Esophagus mucosa (tissue), 1 donor: ENCODE measurements at places on chromosomes 3 and 15. TPM values are rescaled to one million over a fixed set of nuclear protein-coding genes. Genes with fewer than 3 reads are reported as not detected.

RARRES1 gene
- 14.9 TPM for total RNA-seq

TUSC7 gene
- total RNA-seq = not detected

COMMD2 gene
- 30.5 TPM for total RNA-seq

CFAP161 gene
- total RNA-seq = 0.36 TPM

FEZF2 gene
- total RNA-seq = not detected

GRCh38 chr3:66620296-66620695, 119.5 kb upstream of the LRIG1 start:
- no peak for ATAC-seq

DNA sequence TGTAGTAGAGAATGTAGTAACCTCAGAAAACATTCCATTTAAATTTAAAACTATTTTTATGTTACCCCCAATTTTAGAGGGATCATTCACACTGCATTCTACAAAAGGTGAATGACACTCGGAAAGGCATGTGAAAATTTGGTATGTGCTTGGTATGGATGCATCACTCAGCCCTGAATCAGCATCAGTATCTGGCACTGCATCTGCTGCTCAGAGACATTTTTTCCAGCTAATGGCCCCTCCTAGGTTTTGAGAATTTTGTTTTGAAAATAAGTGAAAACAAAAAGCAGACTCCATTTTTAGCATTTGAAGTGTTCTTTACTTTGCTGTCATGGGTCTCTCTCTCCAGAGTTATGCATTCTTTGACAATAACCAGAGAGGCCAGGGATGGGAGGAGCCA, 15.6 kb upstream of the WWTR1 start:
- ATAC-seq = no peak

GRCh38 chr3:177351757-177352158, 154.5 kb upstream of the TBL1XR1 start:
- ATAC-seq = peak; percentile 59

GRCh38 chr3:37571269-37571668, 290.4 kb upstream of the CTDSPL start:
- no peak for ATAC-seq

GRCh38 chr15:28931828-28932227, 46.1 kb downstream of the APBA2 start:
- no peak for ATAC-seq

DNA sequence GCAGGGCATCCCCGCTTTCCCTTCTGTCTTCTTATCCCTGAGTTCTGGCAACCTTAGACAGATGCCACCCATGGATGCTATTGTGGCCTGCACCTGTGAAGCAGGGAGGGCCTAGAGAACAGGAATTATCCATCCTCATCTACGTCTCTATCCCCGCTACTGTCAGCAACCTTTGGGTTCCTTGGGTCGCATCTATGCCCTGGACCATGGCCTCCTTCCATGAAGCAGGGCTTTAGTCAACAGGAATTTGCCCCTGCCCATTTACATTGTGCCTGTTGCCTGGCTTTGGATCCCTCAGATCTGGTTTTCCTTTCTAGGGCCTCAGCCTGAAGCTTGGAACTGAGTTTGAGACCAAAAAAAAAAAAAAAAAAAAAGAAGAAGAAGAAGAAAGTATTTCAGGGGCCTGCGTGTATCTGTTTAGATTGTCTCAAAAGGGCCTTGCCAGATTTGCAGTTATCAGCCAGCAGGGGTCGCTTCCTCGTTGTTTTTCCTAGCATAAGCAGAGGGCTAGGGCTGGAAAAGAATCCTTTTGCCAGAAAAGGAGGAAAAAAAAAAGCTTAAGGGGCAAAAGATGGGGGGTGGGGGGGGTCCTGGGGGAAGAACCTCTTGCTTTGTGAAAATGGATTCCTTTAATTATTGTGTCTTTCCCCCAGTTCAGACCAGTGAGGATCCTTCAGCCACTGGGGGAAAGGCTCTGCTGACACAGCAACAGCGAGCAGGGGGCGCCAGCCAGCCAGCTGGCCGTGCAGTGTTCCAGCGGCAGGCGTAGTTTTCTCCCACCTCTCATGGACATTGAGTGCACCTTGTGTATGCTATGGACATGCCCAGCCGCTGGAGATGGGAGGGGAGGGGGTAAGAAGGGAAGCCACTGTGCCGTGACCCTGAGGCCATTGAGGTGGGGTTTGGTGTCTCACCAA, 65.7 kb upstream of the ALDH1L1 start:
- no peak for ATAC-seq

SNX1 gene
- total RNA-seq = 76.6 TPM

GRCh38 chr15:80138961-80139360, 13.8 kb upstream of the FAH start:
- no peak for ATAC-seq

- ATAC-seq = no peak
Observed at GRCh38 chr3:88991496-88991895, 115.9 kb upstream of the EPHA3 start.

DNA sequence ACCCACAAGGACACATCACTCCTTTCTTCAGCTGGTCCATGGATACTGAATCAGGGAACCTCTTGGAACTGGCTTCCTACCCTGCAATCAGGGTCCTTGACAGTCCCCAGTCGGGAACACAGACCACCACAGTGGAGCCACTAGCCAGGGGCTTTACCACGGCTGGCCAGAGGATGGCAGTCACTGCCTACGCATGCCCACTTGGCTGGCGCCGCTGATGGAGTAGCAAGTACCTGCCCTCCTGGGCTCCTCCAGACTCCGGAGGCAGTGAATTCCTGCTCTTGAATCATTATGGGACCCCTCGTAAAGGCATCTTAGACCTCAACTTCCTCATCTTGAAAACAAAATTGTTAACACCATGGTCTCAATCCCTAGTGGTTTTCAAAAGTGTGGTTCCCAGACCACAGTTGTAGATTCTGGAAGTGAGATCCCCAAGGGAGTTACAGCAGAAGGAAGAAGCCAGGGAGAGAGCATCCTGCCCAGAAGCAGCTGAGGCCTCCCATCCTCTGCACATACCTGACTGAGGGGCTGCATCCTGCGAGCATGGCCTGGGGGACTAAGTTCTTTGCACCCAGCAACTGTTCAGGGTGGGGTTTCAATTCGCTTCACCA, 9.1 kb upstream of the SKIC8 start:
- ATAC-seq = peak; percentile 72

DNA sequence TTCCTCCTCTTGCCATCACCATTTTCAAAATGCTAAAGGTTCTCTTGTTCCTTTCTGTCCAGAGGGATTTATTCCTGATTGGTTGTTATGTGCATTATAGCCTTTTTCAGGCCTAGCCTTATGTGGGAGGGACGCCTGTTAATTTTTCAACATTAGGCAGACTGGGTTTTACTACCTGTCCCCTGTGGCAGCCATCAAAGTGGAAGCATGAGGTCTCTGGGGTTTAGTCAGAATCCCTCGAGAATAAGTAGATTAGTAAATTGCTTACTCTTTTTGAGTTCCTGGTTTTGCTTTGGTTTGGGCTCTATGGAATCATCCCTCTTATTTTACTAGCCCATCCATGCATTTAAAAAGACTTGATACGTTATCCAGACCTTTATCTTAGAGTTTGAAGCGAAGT, 32.4 kb downstream of the PAK2 start:
- ATAC-seq = no peak

- ATAC-seq = no peak
Observed at GRCh38 chr3:12301031-12301430, 12.2 kb downstream of the PPARG start.

- no peak for ATAC-seq
Observed at GRCh38 chr3:128367221-128367620, 99.5 kb downstream of the DNAJB8 start.

GRCh38 chr15:33360886-33361285, 50.1 kb downstream of the RYR3 start:
- no peak for ATAC-seq

DNA sequence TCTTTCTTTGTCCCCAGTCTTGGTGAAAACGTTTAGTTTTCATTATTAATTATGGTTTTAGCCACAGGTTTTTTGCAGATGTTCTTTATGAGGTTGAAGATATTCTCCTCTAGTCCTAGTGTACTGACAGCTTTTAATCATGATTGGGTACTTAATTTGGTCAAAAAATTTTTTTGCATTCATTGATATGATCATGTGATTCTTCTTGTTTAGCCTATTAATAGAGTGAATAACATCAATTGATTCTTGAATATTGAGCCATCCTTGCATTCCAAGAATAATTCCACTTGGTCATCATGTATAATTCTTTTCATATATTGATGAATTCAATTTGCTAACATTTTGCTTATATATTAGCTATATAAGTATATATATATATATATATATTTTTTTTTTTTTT, 46.1 kb downstream of the IL16 start:
- no peak for ATAC-seq

DNA sequence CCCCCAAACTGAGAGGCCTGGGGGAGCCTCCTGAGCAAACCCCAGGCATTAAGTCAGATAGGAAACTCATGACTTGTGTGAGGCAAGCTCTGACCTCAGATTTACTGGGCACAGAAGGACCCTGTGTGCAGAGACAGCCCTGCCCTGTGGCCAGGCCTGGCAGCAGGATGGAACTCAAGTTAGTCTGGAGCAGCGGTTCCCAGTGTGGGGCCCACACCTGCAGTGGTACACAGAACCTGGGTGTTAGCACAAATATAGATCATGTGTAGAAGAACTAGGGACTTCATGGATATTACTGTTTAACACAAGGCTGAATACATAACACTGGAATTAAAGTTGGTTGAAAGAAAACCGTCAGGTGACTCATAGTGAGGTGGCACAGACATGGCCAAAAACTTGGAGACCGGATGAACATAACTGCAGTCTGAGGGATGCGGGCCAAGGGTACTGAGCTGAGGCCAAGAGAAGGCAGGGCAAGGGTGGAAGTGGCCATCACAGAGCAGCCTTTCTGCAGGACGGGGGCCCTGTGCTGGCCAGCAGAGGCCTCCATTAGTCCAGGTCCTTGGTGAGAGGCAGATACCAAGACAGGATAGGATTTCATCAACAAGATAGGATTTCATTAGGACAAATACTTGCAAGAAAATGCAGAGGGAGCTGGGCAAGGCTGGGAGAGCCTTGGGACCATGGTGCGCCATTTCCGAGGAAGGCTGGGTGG, 40.9 kb downstream of the IRAK2 start:
- peak; percentile 88 for ATAC-seq

GRM7 gene
- total RNA-seq = not detected
